ENCODE measurements at places on chromosomes 7 and 10.

DNA sequence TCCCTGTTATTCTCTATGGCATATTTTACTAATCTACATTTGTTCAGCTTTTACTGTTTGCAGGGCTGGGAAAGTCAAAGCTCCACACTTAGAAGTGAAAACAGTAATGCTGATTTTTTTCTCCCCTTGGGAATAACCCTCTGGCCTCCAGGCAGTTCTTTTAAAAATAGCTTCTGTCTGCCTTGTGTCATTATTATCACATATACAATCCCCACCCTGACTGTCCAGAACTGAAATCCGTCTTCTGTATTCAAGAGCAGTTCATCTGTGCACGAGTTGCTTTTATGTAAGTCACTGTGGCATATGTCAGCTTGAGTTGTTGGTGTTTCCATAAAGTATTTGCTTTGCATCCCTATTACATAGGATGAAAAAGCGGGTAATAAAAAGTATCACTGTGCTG lies 1221.1 kb upstream of the CELF2 start:
- no peak for DNase-seq

GRCh38 chr10:14698111-14698828 lies 76.4 kb downstream of the FAM107B start:
- DNase-seq: no peak

- no peak for DNase-seq
Observed at GRCh38 chr7:54839575-54840213, 80.7 kb upstream of the SEC61G start.

GRCh38 chr7:113996405-113996804 lies 77.6 kb upstream of the PPP1R3A start:
- DNase-seq: no peak

- no peak for DNase-seq
Observed at GRCh38 chr10:19947215-19947614, 131.0 kb downstream of the PLXDC2 start.

- no peak for DNase-seq
Observed at GRCh38 chr7:93150200-93150835, 2.1 kb upstream of the SAMD9L start.

DNA sequence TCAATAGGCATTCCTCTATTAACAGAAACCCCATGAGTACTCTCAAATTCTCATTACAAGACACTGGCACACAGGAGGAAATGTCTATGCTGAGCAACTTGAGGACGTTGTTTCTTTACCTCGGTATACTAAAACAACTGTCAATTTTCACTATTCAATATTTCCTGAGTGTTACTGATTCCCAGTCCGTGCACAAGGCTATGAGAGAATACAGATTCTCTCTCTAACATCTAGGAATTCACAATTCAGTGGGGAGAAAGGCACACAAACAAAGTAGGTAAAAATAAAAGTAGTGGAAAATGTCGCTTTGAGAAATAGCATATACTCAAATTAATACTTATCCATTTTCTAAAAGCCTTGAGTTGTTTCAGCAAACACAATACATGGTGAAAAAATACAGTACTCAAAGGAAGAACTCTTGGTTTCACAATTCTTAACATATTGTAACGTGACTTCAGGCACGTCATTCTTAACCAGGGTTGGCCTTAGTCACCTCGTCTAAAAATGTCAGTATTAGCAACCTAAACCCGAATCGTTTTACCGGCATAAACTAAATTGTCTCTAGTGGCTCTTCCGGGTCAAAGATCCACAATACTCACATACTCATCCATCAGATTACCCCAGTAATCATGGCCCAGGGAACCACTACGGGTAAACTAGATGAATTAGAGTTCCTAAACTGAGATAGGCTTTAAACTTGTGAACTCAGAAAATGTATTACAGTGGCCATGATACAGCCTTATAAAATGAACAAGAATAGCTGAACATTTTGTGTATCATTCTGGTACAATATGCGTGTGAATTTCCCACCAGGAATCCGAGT lies 1.5 kb downstream of the IPMK start:
- no peak for DNase-seq

- DNase-seq: no peak
Observed at GRCh38 chr10:62264702-62265436, 3.8 kb downstream of the RTKN2 start.

DNA sequence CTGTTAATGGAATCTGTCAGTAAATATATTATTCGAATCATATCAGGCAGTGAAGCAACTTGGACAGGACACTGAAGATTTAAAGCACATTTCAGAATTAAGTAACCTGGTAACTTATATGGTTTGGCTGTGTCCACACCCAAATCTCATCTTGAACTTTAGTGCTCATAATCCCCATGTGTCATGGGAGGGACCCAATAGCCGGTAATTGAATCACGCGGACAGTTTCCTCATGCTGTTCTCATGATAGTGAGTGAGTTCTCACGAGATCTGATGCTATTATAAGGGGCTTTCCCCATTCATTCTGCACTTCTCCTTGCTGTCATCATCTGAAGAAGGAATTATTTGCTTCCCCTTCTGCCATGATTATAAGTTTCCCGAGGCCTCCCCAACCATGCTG lies 83.2 kb upstream of the COL1A2 start:
- no peak for DNase-seq

- no peak for DNase-seq
Observed at GRCh38 chr7:90232430-90232829, 12.5 kb upstream of the CFAP69 start.

DNA sequence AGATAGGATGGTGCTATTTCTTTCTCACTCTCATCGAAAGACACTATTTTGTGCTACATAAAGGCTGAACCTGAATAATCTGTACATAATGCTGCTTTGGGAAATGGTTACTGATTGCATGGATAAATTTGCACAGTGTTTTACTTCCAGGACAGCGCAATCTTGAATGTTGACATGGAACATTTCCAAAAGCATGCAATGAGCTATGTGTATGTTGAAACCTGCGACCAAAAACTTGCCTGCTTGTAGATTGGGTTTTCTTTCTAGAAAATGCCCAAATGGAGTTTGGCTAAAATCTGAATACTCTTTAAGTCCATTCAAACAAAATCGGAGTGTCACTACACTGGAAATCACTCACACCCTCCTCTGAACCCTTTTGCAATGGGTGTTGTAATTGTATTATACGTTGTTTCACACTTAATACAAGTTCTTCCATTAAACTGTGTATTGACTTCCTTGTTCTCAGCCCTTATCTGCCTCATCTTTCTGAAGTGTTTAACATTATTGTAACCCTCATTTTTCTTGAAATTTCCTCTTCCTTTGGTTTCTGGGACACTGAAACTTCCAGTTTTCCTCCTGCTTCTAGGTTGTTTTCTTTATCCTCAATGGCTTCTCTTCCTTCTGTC lies 73.7 kb upstream of the CAPZA2 start:
- no peak for DNase-seq

- DNase-seq: no peak
Observed at GRCh38 chr7:109950821-109951564, 1139.9 kb upstream of the LRRN3 start.

DNA sequence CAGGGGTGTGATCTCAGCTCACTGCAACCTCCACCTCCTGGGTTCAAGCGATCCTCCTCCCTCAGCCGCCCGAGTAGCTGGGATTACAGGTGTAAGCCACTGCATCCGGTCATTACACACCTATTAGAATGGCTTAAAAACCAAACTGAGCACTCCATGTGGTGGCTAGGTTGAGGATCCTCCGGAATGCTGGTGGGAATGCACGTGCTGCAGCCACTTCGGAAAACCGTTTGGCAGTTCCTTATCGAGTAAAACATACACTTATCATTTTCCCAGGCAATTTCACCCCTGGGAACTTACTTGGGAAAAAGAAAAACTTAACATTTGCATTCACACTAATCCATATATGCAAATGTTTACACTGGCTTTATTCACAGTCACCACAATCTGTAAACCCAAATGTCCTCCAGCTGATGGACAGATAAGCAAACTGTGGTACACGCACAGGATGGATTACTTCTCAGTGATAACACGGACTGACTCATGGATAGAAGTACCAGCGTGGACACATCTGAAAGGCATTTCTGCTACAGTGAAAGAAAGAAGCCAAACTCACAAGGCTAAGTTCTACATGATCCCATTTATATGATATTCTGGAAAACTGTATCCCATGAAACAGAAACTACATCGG lies 20.4 kb downstream of the RFC2 start:
- no peak for DNase-seq

DNA sequence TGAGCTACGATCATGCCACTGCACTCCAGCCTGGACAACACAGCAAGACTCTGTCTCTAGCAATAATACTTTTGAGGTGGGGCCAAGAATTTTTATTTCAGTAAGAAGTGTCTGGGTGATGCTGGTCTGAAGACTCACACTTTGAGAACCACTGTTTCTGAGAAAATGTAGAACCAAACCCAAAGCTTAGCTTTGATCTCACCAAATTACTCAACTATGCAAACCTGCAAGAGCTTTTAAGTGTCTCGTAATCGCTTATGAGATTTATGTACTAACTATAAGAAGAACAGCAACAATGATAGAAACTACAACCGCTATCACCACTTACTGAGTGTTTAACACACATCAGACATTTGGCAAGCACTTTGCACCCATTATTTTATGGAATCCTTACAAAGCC lies 29.5 kb downstream of the APBB1IP start:
- no peak for DNase-seq

DNA sequence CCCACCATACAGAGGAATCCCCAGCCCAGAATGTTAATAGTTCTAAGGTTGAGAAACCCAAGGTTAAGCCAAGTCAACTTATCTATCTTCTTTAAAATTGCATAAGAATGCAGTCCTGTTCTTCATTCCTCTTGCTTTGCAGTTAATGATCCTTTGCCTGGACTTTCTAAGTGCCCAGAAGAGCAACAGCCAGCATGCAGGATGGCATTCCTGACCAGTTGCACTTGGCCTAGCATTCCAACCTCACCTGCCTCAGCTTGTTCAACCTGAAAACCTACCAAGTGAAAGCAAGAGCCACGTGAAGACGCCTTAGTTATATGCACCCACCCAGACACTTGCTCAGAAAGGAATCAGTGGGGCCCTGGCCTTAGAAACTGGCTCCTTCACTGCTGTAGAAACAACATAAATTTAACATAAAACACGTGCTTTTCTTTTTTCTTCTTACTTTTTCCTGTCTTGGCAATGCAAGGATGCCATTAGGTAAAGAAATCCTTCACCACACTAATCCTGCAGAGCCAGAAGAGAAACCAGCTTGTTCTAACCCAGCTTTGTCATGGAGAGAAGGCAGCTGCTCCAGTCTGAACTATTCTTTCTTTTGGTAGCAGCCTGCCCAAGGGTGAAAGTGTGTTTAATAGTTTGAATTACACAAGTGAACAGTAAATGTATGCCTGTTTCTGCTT lies 25.0 kb downstream of the EGFR start:
- no peak for DNase-seq

GRCh38 chr10:94677691-94678090 lies 5.8 kb upstream of the CYP2C18 start:
- no peak for DNase-seq

DNA sequence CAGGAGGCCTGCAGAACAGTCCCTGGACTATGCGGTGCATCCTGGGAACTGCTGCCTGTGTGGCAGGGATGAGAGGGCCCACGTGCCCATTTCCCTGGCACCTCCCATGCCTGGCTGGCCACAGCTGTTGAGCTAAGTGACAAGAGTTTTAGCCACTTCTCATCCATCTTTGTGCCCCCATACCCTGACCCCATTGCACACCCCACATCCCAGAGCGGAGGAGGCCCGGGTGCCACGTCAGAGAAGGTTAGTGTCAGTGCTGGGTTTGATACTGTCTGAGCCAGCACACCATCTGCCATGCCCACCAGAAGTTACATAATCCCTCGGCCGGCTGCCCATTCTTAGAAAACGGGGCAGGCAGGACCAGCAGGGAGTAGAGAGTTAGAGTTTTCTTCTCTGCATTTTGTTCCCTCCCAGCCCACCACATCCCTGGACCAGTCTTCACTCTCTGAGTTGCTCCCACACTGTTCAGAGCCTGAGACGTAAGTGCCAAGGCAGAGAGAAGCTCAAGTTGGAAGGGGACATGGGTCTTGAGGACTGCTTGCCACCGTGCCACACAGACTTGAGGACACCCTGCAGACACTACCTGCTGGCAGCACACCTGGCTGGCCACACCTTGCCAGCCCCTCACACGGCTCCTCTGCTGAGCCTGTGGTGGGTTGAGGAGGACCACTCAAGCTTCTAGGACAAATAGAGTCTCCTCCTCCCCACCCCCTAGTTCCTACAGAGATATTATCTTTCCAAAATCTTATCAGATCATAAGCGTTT lies 13.1 kb downstream of the UNC5B start:
- no peak for DNase-seq

DNA sequence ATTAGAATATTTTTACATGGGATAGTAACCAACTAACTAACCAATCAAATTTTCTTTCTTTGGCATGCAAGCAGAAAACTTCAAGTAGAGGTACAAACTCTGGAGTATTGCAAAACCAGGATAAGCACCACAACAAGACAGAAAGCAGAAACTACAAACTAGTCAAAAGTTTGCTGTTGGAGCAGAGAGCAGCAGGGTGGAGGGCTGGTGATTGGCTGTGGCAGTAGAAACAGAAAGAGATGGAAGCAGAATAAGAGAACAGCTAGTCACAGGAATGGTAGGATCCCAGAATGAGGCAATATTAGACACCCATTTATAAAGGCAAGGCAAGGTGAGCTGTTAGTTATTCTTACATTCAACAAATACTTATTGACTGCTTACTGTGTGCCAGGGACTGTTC lies 6.8 kb upstream of the MACC1 start:
- no peak for DNase-seq

GRCh38 chr7:122457969-122458368 lies 153.4 kb upstream of the FEZF1 start:
- no peak for DNase-seq

DNA sequence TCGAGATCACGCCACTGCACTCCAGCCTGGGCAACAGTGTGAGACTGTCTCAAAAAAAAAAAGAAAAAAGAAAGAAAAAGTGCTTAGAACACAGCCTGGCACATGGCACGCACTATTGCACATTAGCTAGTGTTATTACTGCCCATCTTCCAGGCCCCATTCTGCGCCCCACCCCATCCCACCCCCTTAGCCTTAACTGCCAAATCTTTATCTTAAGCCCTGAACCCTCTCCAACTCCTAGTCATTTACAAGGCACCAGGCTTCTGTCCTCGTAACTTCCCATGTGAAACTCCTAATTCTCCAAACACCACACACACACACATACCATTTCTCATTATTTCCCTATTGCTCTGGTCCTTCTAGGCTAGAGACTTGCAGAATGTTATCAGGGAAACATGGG lies 4.8 kb downstream of the FRAT2 start:
- DNase-seq: no peak

GRCh38 chr10:132174237-132174636 lies 12.5 kb upstream of the DPYSL4 start:
- no peak for DNase-seq

GRCh38 chr10:76114581-76115001 lies 683.2 kb downstream of the LRMDA start:
- DNase-seq: no peak

DNA sequence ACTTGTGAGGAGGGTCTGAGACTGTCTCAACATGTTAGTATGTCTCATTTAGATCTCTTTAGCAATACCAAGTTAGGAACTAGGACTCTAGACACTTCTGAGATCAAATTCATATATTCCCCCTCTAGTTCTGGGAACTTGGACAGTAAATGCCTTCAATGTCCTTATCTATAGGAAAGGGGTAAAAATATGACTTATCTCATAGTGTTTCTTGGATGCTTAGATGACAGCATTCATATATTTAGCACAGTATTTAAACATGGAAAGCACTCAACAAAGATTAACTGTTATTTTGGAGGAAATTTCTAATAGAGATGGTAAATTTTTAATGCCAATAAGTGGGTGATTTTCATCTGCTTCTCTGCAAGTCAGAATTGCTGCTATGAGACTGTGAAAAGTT lies 154.6 kb downstream of the CTNNA3 start:
- no peak for DNase-seq
